Activated T-cell treated with anti-CD3 and anti-CD28 coated beads, Interleukin-2, amount 50 U/mL, for 4 hours (primary cell): ENCODE measurements at places on chromosomes 2 and 18. TPM values are rescaled to one million over a fixed set of nuclear protein-coding genes. Genes with fewer than 3 reads are reported as not detected.

- DNase-seq = no peak
Measured at GRCh38 chr2:167049659-167050058, 161.4 kb downstream of the XIRP2 start.

The TFCP2L1 gene
- 0.03 TPM for total RNA-seq

The LCT gene
- 0.10 TPM for total RNA-seq

DNA sequence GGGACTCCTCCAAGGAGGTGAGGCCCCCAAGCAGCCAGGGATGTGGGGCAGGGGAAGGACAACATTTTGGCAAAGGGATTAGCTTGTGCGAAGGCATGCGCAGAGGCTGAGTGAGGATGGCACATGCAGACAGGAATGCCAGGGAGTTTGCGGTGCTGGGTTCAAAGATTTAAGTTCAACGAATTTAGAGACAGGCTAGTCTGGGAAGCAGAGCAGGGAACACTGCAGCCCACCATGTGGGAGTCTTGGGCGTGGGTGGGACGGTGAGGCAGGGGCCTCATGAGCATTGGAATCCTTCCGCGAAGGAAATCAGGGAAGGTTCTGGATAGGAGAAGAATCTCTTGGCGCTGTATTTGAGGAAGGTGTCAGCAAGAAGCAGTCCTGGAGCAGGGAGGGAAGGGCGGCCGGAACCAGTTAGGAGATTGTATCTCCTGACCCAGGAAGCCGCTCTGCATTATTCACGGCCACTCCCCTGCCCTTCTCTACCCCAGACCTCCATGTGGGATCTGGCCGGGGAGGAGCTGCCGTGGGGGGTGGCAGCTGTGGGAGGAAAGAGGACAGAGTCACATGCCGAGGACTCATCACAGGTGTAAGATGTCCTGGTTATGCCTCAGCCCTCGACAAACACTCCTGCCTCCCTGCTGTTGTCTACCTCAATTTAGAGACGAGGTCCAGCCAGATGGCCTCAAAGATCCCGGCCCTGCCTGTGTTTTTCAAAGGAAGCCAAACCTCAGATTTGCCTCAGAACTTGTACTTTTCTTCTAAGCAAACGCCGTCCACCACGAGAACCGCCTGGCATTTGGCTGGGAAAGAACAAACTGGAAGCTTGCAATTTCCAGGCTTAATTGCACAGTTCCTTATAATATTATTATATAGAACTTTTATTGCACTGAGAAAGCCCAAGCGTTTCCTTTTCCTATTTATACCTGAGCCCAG is 123.7 kb upstream of the SMAD2 start:
- DNase-seq = no peak

- DNase-seq = no peak
Measured at GRCh38 chr2:120729406-120730399, 6.0 kb upstream of the GLI2 start.

The KYNU gene
- 1.5 TPM for total RNA-seq

The GREB1 gene
- 0.33 TPM for total RNA-seq

The UNC50 gene
- total RNA-seq = 39.1 TPM

GRCh38 chr2:193502363-193503035 is 1307.8 kb upstream of the TMEFF2 start:
- DNase-seq = no peak

DNA sequence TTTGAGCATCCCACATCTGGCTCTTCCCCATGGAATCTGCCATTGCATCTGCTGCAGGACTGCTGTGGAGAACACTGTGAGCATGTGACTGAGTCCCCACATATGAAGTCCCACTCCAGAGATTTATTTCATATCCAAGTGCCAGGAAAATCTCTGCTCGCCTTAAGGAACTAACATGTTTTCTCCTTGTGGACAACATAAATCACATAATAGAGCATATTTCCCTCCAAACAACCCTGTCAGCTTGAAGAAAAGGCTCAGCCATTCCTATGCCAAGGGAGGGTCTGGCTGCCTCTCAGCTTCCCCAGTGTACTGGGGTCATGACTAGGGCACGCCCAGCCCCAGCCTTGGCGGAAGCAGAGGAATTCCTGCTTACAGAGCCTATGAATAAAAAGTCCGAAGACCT is 193.7 kb downstream of the DNER start:
- DNase-seq = no peak

DNA sequence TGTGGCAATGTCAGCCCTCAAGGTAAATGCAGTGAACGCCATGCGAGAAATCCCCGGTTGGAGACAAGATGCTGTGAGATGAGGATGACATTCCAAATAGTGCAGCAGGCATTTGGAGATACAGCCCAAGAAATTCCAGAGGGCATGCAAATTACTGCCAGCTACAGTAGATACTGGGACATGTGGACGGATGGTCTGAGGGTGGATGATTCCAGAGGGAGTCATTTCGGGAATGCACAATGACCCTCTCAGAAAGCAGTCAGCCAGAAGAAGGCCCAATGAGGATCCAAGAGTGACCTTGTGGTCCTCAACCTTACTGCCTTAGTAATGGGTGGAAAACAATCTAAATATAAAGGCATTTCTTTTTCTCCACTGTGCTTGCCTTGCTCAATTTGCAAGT is 111.3 kb downstream of the HNRNPLL start:
- DNase-seq = no peak

DNA sequence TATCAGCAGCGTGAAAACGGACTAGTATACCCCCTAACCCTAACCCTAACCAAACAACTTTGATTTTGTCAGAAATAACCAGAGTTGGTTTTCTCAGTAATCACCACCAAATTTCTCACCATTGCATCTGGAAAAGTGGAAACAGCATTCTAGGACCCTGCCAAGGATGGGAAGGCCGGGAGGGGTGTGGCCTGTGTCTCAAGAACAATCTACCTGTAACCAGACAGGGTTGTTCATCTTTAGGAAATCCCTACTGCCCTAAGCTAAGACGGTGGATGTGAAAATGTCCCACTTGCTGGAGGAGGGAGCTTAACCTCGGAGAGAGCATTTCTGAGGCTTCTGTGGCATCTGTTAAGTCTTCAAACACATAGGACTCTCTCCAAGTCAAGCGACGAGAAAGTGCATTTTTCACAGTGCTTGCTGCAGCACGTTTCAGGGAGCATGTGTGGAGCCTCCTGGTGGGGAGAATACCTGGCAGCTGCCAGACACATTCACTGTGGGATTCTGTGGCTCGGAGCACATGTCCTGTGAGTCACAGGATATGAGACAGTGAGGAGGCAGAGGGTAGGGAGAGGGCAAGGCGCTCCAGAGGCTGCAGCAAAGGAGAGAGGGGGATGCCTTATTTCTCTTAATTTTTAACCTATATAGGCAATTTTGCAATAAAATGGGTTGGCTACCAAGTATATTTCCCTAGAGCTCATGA is 207.5 kb downstream of the SPP2 start:
- peak; percentile 10 for DNase-seq

GRCh38 chr18:44842588-44843412 is 162.1 kb downstream of the SETBP1 start:
- no peak for DNase-seq

The PHOSPHO2 gene
- 4.6 TPM for total RNA-seq

GRCh38 chr2:119838179-119838578 is 78.5 kb downstream of the PTPN4 start:
- no peak for DNase-seq

DNA sequence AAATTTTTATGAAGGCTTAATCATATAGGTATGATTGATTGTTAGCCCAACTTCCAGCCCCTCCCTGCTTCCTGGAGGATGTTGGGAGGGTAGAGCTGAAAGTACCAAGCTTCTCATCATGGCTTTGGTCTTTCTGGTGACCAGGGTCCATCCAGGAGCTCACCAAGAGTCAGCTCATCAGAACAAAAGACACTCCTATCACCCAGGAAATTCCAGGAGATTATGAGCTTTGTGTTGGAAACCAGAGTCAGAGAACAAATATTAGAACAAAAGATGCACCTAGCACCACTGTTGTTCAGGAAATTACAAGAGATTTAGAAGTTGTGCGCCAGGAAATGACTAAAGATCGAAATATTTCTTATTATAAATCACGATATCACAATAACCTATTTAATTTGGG is 119.9 kb upstream of the THUMPD2 start:
- no peak for DNase-seq

DNA sequence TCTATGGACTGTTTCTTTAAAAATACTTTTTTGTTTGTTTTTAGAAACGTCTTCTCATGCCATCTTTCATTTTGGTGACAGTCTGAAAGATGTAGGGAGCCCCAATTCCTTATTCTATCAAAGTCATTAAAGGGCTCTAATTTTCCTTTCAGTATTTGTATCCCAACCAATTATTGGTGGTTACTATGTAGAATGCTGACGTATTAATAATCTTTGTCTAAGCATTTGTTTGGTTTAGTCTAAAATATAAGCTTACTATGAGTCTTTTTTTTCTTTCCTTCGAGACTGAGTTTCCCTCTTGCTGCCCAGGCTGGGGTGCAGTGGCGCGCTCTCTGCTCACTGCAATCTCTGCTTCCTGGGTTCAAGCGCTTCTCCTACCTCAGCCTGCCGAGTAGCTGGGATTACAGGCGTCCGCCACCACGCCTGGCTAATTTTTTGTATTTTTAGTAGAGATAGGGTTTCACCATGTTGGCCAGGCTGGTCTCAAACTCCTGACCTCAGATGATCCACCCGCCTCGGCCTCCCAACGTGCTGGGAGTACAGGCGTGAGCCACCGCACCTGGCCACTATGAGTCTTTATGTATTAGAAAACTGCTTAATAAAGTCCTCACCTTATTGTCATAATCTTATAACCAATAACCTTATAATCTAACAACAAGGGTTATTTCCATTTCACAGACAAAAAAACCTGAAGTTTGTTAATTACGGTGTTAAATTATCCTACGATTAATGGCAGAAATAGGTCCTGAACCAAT is 849 bp upstream of the VRK2 start:
- no peak for DNase-seq

DNA sequence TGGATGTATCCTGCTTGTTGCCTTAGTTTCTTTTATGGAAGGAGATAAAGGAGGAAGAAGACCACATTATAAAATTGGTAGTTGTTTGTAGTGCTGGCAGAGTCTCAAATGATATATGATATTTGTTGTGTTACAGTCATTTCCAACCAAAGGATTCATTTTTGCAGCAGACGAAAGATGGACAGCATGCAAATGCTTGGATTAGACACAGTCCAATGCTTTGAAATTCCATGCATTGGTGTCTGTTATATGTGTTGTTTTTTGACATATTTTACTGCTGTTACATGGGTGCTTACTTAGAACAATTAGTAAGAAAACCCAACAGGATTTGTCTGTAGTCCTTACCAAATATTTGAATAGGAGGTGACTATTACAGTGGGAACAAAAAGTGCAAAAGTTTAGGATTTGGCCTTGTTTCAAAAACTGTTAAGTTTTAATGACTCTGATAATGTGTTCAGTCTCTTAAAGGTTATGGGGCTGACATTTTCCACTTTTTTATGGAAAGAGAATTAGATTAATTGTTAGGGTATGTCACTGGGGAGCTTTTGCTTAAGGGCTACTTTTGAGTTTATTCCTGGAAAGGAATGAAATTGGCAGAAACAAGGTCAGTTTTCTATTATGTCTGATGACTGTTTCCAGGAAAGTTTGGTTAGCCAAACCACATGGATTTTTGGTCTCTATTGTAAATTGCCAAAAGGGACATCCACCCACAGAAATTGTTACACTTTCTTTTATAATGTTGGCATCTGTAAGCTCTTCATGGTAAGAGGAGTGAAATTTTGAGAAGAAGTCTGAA is 229.4 kb upstream of the MMADHC start:
- no peak for DNase-seq

DNA sequence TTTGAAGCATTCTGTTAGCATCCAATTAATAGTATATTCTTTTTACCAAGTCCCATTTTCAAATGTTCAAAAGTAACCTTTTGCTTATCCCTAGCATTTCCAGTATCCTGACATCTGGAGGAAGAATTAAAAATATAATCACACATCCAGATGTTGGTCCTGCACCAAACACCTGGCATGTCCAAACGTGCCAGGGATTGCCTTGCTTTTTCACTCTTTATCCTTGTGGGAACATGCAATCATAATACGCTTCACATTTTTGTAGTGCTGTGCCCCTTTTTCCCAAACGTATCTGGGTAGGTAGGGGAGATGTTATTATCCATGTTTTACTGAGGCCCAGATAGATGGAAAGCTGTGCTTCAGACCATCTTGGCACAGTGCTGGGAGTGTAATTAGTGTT is 133.0 kb downstream of the TPGS2 start:
- DNase-seq = no peak

- DNase-seq = no peak
Measured at GRCh38 chr2:60553495-60554073, at the start of gene BCL11A. Gene BCL11A, minus strand, starts transcription at chr2:60553654. Its CDS starts 384 bp downstream, at chr2:60553270.

DNA sequence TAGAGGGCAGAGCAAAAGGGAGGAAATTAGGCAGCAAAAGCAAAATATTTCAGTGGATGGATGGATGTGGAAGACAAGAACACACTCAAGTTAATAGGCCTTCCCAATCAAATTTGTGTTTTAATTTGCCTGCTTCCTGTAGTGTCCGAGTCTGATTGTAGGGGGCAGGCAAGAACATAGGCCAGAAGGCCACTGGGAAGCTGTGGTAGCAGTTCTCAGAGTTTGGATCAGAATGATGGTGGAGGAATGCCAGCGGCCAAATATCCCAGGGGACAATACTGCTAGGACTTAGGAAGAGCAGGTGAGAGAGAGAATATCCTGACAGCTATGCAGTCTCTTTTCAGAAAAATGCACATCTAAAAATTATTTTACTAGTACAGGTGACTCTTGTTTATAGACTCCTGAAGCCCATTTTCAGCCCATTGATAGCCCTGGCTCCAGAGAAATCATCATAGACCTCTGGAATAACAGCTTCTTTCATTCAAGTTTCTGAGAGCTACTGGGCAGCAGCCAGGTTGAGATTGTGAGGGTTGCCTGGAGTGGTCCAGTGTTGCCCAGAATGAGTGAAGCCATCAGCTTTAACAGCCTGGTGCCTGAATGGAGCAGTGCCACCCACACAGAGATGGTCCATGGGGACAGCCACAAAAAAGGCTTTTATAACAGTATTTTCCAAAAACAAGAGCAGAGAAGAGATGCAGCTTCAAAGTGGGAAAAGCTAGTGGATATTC is 19.1 kb upstream of the SERPINE2 start:
- no peak for DNase-seq

The GYPC gene
- 98.3 TPM for total RNA-seq

The PRKD3 gene
- 39.8 TPM for total RNA-seq

DNA sequence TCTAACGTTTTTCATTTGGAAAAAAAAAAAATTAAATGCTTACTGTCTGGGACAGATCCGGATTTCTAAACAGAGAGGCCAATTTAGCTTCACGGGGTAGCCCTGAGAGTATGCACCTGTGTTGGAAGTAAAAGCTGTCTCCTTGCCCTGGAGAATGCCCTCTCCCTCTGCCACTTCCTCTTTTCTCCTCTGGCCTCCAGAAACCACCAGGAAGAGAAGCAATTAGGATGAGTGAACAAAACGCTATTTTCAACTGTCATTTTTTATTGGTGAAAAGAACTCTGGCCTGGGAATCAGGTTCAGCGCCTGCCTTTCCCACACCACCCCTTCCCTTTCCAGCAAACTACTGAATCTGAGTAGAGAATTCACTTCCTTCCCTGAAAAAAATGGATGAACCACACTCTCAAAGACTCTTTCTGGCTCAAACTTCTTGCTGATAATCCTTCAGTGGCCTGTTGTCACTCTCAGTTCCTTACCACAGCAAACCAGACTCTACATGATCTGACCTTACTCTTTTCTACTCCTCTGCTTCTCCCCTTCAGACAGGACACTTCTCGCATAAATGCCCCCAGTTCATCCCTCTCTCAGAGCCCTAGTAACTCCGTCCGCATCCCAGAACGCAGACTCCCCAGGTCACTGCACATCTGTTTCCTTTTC is 29.8 kb downstream of the KLF7 start:
- no peak for DNase-seq

- DNase-seq = no peak
Measured at GRCh38 chr2:128372621-128373341, 54.1 kb upstream of the HS6ST1 start.
